Upper lobe of right lung (tissue), 1 donor: ENCODE measurements at places on chromosomes 16 and 17. TPM values are rescaled to one million over a fixed set of nuclear protein-coding genes. Genes with fewer than 3 reads are reported as not detected.

METRN gene
- total RNA-seq = 30.4 TPM

GRCh38 chr17:79365351-79365750 lies 245.5 kb downstream of the RBFOX3 start:
- DNase-seq = no peak

GRCh38 chr17:40952661-40953060 lies 14.1 kb downstream of the KRT39 start:
- DNase-seq = no peak

- no peak for DNase-seq
Measured at GRCh38 chr17:77935121-77935571, 23.4 kb upstream of the TNRC6C start.

DNA sequence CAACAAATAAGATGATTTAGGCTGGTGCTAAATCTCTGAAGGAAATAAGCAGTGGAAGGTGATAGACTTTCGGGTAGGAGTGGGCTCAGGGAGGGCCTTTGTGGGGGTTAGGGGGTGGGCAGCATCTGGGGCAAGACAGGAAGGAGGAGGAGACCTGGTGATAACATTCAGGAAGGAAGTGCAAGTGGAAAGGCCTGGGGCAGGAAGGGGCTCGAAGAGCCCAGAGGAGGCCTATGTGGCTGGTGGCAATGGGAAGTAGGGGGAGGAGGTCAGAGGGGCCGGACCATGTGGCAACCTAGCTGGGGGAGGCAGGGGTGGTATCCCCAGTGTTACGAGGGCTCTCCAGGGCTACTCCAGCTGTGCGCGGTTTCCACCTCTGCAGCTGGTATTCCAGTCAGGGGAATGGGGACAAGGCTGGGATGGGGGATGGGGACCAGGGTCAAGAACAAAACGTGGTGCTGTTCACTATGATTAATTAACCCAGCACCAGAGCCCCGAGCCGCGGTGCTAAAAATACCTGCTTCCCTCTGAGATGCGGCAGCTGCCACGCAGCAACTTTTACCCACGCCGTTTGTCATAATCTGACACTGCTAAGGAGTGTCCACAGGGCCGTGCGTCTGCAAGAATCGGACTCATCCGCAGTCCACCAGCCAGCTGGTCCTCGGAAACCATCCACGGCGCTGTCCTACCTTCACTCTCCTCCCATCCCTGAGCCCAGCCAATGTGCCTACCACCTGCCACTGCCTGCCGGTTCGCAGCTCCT lies 5.2 kb upstream of the CCDC182 start:
- no peak for DNase-seq

EPX gene
- total RNA-seq = not detected

PNMT gene
- total RNA-seq = 4.3 TPM

GRCh38 chr17:3886776-3887175 lies 6.1 kb downstream of the CAMKK1 start:
- DNase-seq = no peak

DNA sequence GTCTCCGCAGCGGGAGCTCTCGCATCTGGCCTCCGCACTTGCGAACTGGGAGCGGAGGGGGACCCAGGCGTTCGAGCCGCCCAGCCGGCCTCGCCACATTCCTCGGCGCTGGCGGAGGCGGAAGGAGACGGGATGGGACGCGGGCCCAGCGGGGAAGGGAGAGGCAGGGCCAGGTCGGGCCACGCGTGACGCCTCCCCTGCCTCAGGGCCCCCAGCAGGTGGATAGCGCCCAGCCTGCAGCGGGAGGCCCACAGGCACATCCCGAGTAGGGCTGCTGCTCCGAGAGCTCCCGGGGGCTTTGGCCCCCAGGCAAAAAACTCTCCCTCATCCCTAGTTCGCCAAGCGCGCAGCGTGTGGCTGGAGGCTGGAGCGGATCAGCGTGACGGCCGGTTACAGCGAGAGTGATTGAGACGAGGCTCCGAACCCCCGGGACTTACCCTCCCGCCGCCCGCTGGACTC lies 800 bp downstream of the PLEKHH3 start:
- peak; percentile 88 for DNase-seq

DNA sequence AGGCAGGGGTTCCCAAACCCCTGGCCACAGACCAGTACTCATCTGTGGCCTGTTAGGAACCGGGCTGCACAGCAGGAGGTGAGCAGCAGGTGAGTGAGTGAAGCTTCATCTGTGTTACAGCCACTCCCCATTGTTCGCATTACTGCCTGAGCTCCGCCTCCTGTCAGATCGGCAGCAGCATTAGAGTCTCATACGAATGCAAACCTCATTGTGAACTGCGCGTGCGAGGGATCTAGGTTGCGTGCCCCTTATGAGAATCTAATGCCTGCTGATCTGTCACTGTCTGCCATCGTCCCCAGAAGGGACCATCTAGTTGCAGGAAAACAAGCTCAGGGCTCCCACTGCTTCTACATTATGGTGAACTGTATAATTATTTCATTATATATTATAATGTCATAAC lies 25.1 kb upstream of the RMI2 start:
- no peak for DNase-seq

EPOP gene
- 2.1 TPM for total RNA-seq

- DNase-seq = no peak
Measured at GRCh38 chr17:55842405-55843158, 91.7 kb downstream of the PCTP start.

HSD11B2 gene
- 2.2 TPM for total RNA-seq

TP53TG3D gene
- total RNA-seq = 1.3 TPM

DNA sequence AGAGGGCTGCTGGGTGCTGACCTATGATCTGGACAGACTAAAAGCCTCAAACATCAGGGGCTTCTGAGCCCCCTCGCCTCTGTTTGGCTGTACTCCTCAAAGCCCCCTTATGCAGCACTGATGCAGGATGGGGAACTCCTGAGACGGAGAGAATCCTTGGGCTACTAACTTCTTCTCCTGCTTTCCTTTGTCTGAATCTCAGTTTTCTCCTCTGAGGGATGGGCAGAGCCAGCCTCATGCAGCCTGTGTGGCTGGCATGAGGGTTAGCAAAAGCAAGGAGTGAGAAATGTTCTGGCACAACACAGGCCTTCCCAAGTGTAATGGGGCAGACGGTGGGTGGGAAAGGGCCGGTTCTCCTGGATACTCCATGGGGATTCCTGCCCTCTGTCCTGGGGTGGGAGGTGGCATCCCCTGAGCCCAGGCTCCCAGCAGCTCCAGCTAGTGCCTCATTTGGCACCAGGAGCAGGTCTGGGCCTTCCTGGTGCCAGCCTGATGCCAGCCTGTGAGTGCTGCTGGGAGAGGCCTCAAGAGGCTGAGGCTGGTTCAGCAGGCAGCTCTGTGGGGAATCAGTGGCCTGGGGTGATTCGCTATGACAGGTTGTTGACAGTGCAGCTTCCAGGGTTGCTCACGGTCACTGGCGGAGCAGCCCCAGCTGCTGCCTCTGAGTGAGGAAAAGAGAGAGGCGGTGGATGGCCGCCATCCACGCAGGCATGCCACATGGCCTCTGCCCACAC lies 4.0 kb upstream of the BRD7 start:
- no peak for DNase-seq

- DNase-seq = no peak
Measured at GRCh38 chr16:71467810-71468209, 5.8 kb upstream of the ZNF23 start.

DNA sequence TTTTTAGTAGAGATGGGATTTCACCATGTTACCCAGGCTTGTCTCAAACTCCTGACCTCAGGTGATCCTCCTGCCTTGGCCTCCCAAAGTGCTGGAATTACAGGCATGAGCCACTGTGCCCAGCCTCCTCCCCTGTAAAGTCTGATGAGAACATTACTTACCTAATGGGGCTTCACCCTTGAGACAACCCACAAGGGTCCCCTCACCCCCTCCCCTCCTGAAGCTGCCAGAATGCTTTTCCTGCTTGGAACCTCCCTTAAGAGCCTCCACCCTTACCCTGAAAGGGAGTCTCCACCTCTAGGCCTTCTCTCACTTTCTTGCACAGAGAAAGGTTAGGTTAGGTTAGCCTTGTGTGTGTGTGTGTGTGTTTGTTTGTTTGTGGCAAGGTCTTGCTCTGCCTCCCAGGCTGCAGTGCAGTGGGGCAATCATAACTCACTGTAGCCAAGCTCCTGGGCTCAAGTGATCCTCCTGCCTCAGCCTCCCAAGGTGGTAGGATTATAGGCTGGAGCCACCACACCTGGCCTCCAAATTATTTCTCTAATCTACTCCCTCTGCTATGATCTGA lies 8.9 kb downstream of the SLC5A11 start:
- no peak for DNase-seq

- no peak for DNase-seq
Measured at GRCh38 chr16:1435921-1436697, 5.2 kb downstream of the PERCC1 start.

OTOP2 gene
- total RNA-seq = not detected
